ENCODE measurements at places on chromosomes 7 and 10.

- no peak for DNase-seq
These were observed 29.6 kb upstream of the EN2 start for GRCh38 chr7:155428171-155428834.

GRCh38 chr10:15245530-15245929 lies 77.0 kb upstream of the NMT2 start:
- no peak for DNase-seq

DNA sequence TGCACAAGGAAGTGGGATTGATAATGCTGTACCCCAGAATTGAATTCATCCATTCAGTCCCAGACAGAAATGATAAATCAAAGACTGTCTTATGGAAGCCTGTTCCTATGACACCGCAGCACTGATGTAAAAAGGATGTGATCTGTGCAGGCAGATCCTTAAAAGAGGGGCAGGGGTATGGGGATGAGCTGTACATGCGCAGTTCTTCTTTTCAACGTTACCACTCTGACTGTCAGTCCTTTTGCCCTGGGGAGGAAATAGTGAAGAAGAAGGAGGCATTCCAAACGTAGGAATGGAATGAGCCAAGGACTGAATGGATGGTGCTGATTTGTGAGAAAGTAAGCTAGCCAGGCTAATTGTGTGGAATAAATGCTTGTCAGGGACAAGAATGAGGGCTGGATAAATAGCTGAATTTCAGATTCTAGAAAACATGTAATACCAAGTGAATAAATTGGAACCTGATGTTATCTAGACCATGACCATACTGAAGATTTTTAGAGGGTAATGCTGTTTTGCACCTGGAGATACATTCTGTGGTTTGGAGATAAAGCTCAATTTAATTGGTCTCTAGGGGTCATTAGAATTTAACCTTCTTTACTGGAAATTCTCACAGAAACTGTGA lies 509.3 kb downstream of the SORCS3 start:
- DNase-seq = no peak

- DNase-seq = no peak
These were observed 21.4 kb downstream of the ADCYAP1R1 start for GRCh38 chr7:31073326-31074119.

- no peak for DNase-seq
These were observed 49.4 kb upstream of the LRRN3 start for GRCh38 chr7:111041577-111041976.

Data from left hindlimb (tissue), 1 donor.